ENCODE measurements at places on chromosomes 13 and 19. TPM values are rescaled to one million over a fixed set of nuclear protein-coding genes. Genes with fewer than 3 reads are reported as not detected.

DNA sequence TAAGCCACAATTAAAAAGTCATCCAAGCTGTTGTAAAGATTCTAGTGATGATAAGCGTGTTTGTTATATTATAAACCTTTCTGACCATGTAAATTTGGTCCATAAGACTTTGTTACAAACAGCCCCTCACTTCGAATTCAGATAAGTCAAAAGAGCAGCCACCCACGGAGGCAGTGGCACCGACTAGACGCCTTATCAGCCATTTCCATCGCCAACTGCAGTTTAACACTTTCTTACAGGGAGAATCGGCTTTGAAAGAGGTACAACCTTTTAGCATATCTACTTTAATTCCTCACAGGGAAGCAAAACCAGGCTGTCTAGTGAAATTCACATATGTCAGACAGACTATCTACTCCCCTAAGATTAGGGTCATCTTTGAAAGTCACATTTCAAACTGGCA, 47.5 kb downstream of the SOX21 start:
- H3K27ac ChIP-seq, result no peak overlapping the region
- peaks cover 37% of the 10 kb centered on the region for H3K27me3 ChIP-seq
- H3K4me3 ChIP-seq, result no peak overlapping the region
- no peaks in the 10 kb centered on the region for H3K36me3 ChIP-seq
- H3K4me1 ChIP-seq, result peaks cover 11% of the 10 kb centered on the region
- DNase-seq, result no peak

- no peak for DNase-seq
- H3K4me3 ChIP-seq, result no peak overlapping the region
- H3K27ac ChIP-seq, result no peak overlapping the region
- H3K36me3 ChIP-seq, result no peaks in the 10 kb centered on the region
- H3K4me1 ChIP-seq, result no peaks in the 10 kb centered on the region
- H3K27me3 ChIP-seq, result peaks cover 23% of the 10 kb centered on the region
Observed at GRCh38 chr13:27496006-27496405, 45.6 kb upstream of the MTIF3 start.

DNA sequence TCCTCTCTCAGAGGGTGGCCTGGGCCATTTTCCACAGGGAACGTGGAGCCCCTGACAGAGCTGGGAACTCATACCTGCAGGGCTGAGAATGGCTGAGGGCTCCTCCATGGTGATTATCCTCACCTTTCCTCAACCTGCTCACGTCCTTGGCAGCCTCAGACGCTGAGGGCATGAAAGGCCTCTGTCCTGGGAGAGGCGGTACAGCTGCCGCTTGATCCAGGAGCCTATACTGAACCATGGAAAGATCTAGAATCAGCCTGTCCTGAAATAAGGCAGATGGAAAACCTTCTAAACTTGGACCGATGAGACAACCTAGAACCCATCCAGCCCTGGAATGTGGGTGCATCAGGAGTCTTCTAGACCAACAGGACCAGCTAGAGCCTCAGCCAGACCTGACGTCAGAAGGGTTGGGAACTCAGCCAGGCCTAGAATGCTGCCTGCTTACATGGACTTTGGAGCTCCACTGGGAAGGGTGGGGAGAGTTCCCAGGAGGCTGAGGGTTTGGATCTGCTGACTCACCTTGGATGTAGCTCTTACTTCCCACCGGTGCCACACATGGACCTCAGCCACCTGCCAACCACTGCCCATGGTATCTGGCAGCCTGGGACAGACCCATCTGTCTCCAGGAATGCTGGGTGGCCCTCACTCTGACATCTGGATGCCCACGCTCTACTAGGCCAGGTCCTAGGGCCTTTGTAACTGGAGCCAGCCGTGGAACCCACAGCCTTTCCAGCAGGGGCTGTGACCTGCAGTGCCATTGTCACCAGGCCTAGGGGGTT, 7.5 kb downstream of the KCTD15 start:
- no peak overlapping the region for H3K4me3 ChIP-seq
- DNase-seq, result peak; percentile 45
- no peak overlapping the region for H3K27ac ChIP-seq

- H3K27me3 ChIP-seq, result peaks cover 2% of the 10 kb centered on the region
- H3K36me3 ChIP-seq, result no peaks in the 10 kb centered on the region
- H3K4me3 ChIP-seq, result no peak overlapping the region
- no peak for DNase-seq
Observed at GRCh38 chr19:18287836-18288772, 6.7 kb upstream of the JUND start.

Gene CYP4F12
- total RNA-seq, result not detected

Gene ZNF460
- 35.4 TPM for total RNA-seq

DNA sequence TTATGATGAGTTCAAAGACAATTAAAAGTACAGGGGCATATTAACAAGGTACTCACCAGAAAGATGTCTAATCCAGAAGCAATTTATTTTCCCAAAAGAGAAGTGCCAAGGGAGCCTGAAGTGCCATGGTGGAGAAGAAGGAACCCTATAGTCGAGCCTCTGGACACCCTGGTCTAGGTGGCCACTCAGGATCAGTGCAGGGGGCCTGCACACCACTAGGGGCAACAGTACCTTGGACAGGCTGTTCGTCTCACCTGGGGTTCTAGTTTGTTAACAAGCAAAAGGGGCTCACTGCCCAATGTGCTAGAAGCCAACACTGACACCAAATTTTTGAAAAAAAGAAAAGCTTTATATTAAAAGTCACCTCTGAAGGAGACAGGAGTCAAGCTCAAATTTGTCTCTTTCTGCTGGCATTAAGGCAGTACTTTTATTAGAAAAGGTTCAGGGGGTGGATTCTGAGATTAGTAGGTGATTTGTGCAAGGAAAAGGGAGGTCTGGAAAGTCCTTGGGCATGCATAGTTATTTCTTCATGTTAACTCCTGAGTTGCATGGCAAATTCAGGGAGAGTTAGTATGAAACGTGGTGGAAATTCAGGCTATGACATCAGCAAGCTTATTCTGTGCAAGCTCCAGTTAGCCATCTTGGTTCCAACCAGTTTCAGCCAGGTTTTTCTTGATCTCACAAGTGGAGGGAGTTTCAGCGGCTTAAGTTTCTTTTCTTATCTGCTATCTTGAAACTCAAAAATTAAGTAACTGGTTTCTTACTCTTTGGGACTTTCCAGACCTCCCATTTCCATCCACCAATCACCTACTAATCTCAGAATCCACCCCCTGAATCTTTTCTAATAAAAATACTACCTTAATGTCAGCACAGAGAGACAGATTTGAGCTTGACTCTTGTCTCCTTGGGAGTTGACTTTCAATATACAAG, 884 bp upstream of the CBY2 start:
- H3K4me3 ChIP-seq, result no peak overlapping the region
- H3K4me1 ChIP-seq, result no peaks in the 10 kb centered on the region
- no peak for DNase-seq
- peaks cover 5% of the 10 kb centered on the region for H3K27me3 ChIP-seq
- H3K36me3 ChIP-seq, result no peaks in the 10 kb centered on the region
- H3K27ac ChIP-seq, result no peak overlapping the region

- peaks cover 18% of the 10 kb centered on the region for H3K4me1 ChIP-seq
- no peaks in the 10 kb centered on the region for H3K36me3 ChIP-seq
- no peaks in the 10 kb centered on the region for H3K27me3 ChIP-seq
- H3K27ac ChIP-seq, result no peak overlapping the region
Observed at GRCh38 chr13:43369319-43369718, 345.9 kb downstream of the DNAJC15 start.

Gene MUC16
- not detected for total RNA-seq

- H3K4me3 ChIP-seq, result peak overlapping the region; percentile 84
- DNase-seq, result no peak
- no peaks in the 10 kb centered on the region for H3K36me3 ChIP-seq
- peaks cover 33% of the 10 kb centered on the region for H3K4me1 ChIP-seq
- H3K27me3 ChIP-seq, result peaks cover 1% of the 10 kb centered on the region
Observed at GRCh38 chr13:20119960-20120359, 40.9 kb downstream of the GJA3 start.

Gene LGALS7B
- not detected for total RNA-seq

Gene GJB6
- not detected for total RNA-seq

DNA sequence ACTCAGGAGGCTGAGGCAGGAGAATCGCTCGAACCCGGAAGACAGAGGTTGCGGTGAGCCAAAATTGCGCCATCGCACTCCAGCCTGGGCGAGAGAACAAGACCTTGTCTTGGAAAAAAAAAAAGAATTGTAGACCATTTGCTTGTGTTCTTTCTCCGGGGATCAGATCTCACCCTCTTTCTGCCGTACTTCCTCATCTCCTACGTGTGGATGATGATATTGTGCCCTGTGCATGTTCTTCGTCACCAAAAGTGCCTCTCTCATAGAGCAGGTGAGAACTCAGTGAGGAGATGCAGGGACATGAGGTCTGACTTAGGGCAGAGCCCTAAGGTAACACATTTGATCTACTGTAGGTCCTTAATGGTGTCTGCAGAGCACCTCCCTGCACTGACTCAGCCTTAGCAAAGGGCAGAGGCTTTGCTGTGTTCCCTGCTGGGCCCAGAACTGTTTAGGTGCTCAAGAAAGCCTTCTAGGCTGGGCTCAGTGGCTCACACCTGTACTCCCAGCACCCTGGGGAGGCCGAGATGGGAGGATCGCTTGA, 1.3 kb downstream of the APOC2 start:
- H3K4me1 ChIP-seq, result peaks cover 8% of the 10 kb centered on the region
- peaks cover 3% of the 10 kb centered on the region for H3K27me3 ChIP-seq
- no peaks in the 10 kb centered on the region for H3K36me3 ChIP-seq
- DNase-seq, result no peak
- no peak overlapping the region for H3K27ac ChIP-seq

Gene OR10H1
- not detected for total RNA-seq

GRCh38 chr13:108155185-108156106, 59.9 kb downstream of the LIG4 start:
- H3K27ac ChIP-seq, result no peak overlapping the region
- peak; percentile 22 for DNase-seq
- H3K4me3 ChIP-seq, result no peak overlapping the region

Gene ZNF256
- total RNA-seq, result 3.3 TPM

- no peaks in the 10 kb centered on the region for H3K36me3 ChIP-seq
- peaks cover 17% of the 10 kb centered on the region for H3K4me1 ChIP-seq
Observed at GRCh38 chr19:4639531-4640246, 373 bp downstream of the TNFAIP8L1 start.

- DNase-seq, result no peak
- peaks cover 6% of the 10 kb centered on the region for H3K27me3 ChIP-seq
- no peak overlapping the region for H3K27ac ChIP-seq
- H3K36me3 ChIP-seq, result peaks cover 15% of the 10 kb centered on the region
Observed at GRCh38 chr19:6533000-6533328, 2.1 kb downstream of the TNFSF9 start.

DNA sequence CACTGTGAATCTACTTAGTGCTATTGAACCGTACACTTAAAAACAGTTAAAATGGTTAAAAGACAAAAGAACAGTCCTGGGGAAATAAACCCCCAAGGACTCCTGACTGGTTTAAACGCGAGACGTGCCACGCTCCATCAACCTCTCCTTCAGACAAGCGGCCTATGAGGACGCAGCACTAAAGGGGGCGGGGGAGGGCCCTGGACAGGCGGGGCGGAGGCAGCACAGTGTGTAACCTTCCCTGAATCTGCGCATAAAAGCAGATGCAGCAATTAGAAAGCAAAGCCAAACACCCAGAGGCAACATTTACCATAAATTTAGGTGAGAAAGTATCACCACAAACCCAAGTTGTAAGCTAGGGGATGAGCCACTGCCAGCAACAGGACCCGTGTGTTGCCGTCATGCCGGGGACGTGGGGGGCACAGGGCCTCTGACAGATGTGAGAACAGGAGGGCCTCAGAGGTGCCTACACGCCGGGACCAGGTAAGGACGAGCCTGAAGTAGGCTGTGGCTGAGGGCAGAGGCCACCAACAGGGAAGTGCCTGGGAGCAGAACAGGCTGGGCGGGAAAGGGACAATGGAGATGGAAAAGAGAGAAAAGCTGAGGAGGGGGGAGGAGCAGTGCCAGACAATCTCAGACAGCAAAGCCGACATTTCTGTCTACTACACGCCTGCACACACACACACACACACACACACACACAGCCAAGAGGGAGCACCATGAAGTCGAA, 15.3 kb upstream of the ADPRHL1 start:
- no peaks in the 10 kb centered on the region for H3K27me3 ChIP-seq
- H3K4me1 ChIP-seq, result no peaks in the 10 kb centered on the region
- DNase-seq, result no peak
- no peak overlapping the region for H3K27ac ChIP-seq

Gene TYROBP
- not detected for total RNA-seq

Gene APOE
- total RNA-seq, result 2.4 TPM

GRCh38 chr13:37127691-37128241, 22.3 kb upstream of the CSNK1A1L start:
- peak; percentile 61 for DNase-seq
- peaks cover 11% of the 10 kb centered on the region for H3K36me3 ChIP-seq
- peaks cover 39% of the 10 kb centered on the region for H3K4me1 ChIP-seq
- H3K27me3 ChIP-seq, result no peaks in the 10 kb centered on the region

DNA sequence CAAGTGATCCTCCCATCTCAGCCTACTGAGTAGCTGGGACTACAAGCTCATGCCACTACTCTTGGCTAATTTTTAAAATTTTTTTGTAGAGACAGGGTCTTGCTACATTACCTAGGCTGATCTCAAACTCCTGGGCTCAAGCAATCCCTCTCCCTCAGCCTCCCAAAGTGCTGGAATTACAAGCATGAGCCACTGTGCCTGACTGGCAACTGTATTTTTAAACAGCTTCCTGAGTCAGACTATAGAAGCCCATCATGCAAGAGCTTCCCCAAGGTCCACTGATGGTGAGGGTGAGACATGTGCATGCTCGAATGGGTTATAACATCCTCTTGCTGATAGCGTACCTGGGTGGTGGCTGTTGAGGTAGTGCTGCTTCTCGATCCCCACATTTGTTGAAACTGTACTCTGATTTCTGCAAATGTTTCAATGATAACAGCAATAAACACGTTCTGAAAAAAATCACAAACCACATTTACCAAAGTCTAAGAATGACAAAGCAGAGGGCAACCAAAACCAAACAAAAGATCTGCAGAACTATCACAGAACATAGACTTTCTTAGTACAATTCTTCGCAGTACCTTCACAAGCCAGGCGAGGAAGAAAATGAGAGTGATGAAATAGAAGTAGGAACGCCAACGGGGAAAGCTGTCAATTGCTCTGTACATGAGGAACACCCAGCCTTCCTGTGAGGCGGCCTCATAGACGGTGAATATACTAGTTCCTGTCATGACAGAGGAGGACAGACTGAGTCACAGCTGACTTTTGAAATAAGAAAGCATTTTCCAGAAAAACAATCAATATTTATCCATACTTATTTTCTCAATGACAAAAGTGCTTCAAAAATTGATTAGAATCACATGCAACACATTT, 124.4 kb downstream of the NALCN start:
- no peak overlapping the region for H3K27ac ChIP-seq
- DNase-seq, result no peak
- H3K36me3 ChIP-seq, result peaks cover 9% of the 10 kb centered on the region
- H3K27me3 ChIP-seq, result no peaks in the 10 kb centered on the region
- no peak overlapping the region for H3K4me3 ChIP-seq
